ENCODE measurements at places on chromosomes 2 and 18. TPM values are rescaled to one million over a fixed set of nuclear protein-coding genes. Genes with fewer than 3 reads are reported as not detected.

Gene CCDC85A
- total RNA-seq: 3.7 TPM

Gene ACKR3
- 15.1 TPM for total RNA-seq

Gene CKAP2L
- total RNA-seq: 4.4 TPM

Gene UCN
- 6.7 TPM for total RNA-seq

Gene VWC2L
- total RNA-seq: not detected

Gene DBI
- 46.4 TPM for total RNA-seq

Gene RSAD2
- total RNA-seq: 9.2 TPM

GRCh38 chr2:25362434-25363145 lies 20.9 kb upstream of the DNMT3A start:
- no peaks in the 10 kb centered on the region for H3K27me3 ChIP-seq
- no peaks in the 10 kb centered on the region for H3K36me3 ChIP-seq
- H3K4me1 ChIP-seq: peaks cover 3% of the 10 kb centered on the region
- peak overlapping the region; percentile 71 for H3K27ac ChIP-seq
- DNase-seq: peak; percentile 76
- peak overlapping the region; percentile 44 for H3K4me3 ChIP-seq

- no peaks in the 10 kb centered on the region for H3K27me3 ChIP-seq
- no peak overlapping the region for H3K4me3 ChIP-seq
- H3K27ac ChIP-seq: no peak overlapping the region
- no peaks in the 10 kb centered on the region for H3K4me1 ChIP-seq
- peaks cover 73% of the 10 kb centered on the region for H3K36me3 ChIP-seq
These were observed 113.3 kb downstream of the NOL10 start for GRCh38 chr2:10576456-10576855.

- no peak overlapping the region for H3K27ac ChIP-seq
- no peak overlapping the region for H3K4me3 ChIP-seq
- no peak for DNase-seq
- H3K4me1 ChIP-seq: no peaks in the 10 kb centered on the region
These were observed 886.7 kb upstream of the CHAC2 start for GRCh38 chr2:52880872-52881271.

DNA sequence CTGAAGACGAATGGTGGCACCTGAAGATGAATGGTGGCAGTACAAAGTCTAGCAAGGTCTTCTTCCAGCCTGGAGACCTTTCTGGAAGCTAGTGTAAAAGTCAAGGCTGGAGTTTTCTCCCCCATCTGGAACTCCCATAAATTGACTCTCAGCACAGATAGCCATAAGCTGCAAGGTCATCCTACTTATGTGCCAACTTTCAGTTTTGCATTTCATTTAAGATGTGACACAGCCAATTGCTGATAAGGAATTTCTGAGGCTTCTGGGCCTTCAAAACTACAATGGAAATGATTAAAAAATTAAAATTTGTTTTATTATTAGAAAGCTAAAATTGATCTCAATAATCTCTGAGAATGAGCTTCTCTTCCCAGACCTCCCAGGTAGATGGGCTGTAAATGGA lies 10.2 kb downstream of the XDH start:
- no peak overlapping the region for H3K27ac ChIP-seq
- DNase-seq: no peak
- H3K4me3 ChIP-seq: no peak overlapping the region
- H3K36me3 ChIP-seq: no peaks in the 10 kb centered on the region

DNA sequence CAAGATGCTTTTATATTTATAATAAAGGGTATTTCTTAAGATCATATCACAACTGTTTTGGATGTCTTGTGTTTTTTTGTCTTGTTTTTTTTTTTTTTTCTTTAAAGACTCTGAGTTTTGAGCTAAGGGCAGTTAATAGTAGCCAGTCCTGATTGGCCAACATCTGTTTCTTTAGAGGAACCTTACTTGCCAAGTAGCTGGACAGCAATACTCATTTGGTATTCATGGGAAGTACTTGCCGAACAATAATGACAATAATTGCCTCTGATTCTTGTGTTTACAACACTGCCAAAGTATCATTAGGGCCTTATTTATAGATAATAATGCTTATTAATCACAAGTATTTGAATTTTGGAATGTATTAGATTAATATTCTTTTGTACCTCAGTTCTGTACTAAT lies 17.1 kb upstream of the POU3F3 start:
- no peak overlapping the region for H3K27ac ChIP-seq
- H3K4me1 ChIP-seq: no peaks in the 10 kb centered on the region
- H3K27me3 ChIP-seq: peaks cover 6% of the 10 kb centered on the region
- H3K4me3 ChIP-seq: no peak overlapping the region
- no peak for DNase-seq
- H3K36me3 ChIP-seq: no peaks in the 10 kb centered on the region

DNA sequence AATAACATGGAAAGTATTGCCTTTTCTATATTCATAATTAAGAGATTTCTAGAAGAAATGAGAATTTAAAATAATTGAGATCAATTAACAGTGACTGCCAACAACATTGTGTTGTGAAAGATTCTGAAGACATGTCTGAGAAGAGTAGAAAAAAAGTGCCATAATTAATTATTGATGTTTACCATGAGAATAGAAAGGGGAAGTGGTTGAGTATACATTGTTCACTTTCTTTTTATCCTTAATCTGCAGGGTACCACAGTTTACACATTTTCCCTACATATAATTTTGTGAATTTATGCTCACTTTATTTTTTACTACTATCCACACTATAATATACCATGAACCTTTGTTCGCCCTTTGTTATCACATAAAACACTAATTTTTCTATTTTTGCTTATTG lies 47.1 kb upstream of the UBE2E3 start:
- H3K4me3 ChIP-seq: no peak overlapping the region
- DNase-seq: no peak
- H3K27me3 ChIP-seq: no peaks in the 10 kb centered on the region
- no peaks in the 10 kb centered on the region for H3K36me3 ChIP-seq
- no peaks in the 10 kb centered on the region for H3K4me1 ChIP-seq

- no peak overlapping the region for H3K27ac ChIP-seq
- H3K36me3 ChIP-seq: no peaks in the 10 kb centered on the region
- peak; percentile 38 for DNase-seq
- peak overlapping the region; percentile 39 for H3K4me3 ChIP-seq
These were observed 11.7 kb upstream of the SIX3 start for GRCh38 chr2:44929735-44930273.

- H3K36me3 ChIP-seq: no peaks in the 10 kb centered on the region
- no peaks in the 10 kb centered on the region for H3K4me1 ChIP-seq
- no peaks in the 10 kb centered on the region for H3K27me3 ChIP-seq
- no peak for DNase-seq
- H3K4me3 ChIP-seq: no peak overlapping the region
These were observed 216.3 kb downstream of the BCL11A start for GRCh38 chr2:60337142-60337497.

GRCh38 chr2:240226672-240227537 lies 86.4 kb upstream of the OTOS start:
- no peaks in the 10 kb centered on the region for H3K36me3 ChIP-seq
- no peaks in the 10 kb centered on the region for H3K4me1 ChIP-seq
- peak; percentile 17 for DNase-seq
- peaks cover 4% of the 10 kb centered on the region for H3K27me3 ChIP-seq
- no peak overlapping the region for H3K4me3 ChIP-seq

- DNase-seq: no peak
- no peaks in the 10 kb centered on the region for H3K4me1 ChIP-seq
- H3K4me3 ChIP-seq: no peak overlapping the region
- no peaks in the 10 kb centered on the region for H3K36me3 ChIP-seq
- peaks cover 3% of the 10 kb centered on the region for H3K27me3 ChIP-seq
These were observed 399.1 kb upstream of the SPRED2 start for GRCh38 chr2:65831509-65831908.

DNA sequence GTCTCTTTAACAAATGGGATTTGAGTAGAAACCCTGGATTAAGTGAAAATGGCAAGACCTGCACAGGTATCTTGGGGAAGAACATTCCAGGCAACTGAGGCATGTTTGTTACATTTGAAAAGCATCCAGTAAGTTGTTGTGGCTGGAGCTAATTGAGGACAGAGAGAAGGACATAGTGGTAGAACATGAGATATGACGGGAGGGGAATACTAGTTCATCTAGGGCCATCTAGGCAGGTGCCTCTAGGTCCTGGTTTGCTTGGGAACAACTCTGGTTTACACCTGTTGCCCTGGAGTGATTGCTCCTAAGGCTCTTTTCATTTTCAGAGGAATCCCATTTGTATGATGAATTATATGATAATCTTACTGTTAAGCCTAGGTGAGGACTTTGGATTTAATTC lies 19.7 kb upstream of the CCDC141 start:
- no peak overlapping the region for H3K4me3 ChIP-seq
- no peaks in the 10 kb centered on the region for H3K27me3 ChIP-seq

GRCh38 chr18:24990671-24991134 lies 361.3 kb downstream of the ZNF521 start:
- no peaks in the 10 kb centered on the region for H3K27me3 ChIP-seq
- H3K4me1 ChIP-seq: no peaks in the 10 kb centered on the region
- DNase-seq: no peak
- H3K27ac ChIP-seq: no peak overlapping the region

DNA sequence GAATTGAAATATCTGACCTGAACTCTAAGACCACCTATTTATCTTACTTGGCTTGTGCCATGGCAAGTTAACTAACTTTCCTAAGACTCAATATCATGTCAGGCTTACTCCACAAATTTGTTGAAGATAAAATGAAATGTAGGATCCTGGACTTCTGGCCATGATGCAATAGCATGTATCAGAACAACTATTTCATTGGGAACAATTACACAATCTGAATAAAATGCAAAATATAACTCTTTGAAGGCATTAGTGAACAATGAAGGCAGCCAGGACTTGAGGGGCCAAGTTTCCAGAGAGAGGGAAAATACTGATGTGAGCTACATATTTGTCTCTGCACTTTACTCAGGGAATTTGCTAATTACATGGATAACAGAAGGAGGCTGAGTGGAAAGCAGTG lies 476.5 kb upstream of the ACVR2A start:
- no peaks in the 10 kb centered on the region for H3K4me1 ChIP-seq
- no peaks in the 10 kb centered on the region for H3K27me3 ChIP-seq
- no peak overlapping the region for H3K4me3 ChIP-seq
- DNase-seq: no peak

GRCh38 chr2:194602750-194603149 lies 1054.3 kb upstream of the SLC39A10 start:
- no peaks in the 10 kb centered on the region for H3K27me3 ChIP-seq
- no peaks in the 10 kb centered on the region for H3K4me1 ChIP-seq
- DNase-seq: peak; percentile 9

DNA sequence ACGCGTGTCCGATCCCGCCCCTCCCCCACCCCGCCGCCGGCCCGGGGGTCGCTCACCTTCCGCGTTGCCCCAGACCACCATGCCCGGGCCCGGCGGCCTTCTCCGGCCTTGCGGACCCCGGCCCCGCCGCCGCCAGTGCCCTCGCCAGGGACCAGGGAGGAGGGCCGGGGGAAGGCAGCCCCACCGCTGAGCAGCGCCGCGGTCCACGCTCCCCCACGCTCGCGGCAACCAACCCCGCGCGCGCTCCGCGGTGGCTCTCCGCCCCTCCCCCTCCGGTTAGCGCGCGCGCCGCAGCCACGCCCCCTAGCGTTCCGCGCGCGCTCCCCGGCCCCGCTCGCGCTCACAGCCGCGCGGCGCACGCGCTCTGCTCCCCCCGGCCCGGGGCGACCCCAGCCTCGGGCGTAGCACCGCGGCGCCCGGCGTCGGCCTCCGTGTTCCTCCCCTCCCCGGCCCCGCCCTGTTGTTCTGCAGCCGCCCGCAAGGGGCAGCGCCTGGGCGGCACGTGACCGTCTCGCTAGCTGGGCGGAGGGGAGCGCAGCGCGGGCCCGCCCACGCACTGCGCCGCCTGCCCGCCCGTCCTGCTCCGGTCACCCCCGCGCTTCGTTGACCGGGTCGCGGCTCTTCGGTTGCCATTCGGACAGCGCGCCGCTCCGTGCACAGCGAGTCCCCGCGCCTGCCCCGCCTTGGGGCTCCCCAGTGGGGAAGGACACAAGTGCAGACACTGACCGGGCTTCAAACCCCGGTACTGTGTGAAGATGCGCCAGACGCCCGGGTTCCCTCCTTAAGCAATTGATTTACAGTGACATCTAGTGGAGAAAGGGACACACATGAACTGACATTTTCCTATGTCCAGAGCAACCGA lies at the start of gene REV1:
TSS of gene REV1 (minus strand) at position 257 of the 862 bp plus-strand sequence. CDS start 25,042 bp downstream, outside the sequence.
- H3K36me3 ChIP-seq: no peaks in the 10 kb centered on the region
- H3K27me3 ChIP-seq: no peaks in the 10 kb centered on the region
- DNase-seq: peak; percentile 99
- H3K4me1 ChIP-seq: peaks cover 42% of the 10 kb centered on the region

Data from stomach (tissue), 19 donors.